Vagina (tissue), 2 donors: ENCODE measurements at places on chromosomes 6 and 20.

DNA sequence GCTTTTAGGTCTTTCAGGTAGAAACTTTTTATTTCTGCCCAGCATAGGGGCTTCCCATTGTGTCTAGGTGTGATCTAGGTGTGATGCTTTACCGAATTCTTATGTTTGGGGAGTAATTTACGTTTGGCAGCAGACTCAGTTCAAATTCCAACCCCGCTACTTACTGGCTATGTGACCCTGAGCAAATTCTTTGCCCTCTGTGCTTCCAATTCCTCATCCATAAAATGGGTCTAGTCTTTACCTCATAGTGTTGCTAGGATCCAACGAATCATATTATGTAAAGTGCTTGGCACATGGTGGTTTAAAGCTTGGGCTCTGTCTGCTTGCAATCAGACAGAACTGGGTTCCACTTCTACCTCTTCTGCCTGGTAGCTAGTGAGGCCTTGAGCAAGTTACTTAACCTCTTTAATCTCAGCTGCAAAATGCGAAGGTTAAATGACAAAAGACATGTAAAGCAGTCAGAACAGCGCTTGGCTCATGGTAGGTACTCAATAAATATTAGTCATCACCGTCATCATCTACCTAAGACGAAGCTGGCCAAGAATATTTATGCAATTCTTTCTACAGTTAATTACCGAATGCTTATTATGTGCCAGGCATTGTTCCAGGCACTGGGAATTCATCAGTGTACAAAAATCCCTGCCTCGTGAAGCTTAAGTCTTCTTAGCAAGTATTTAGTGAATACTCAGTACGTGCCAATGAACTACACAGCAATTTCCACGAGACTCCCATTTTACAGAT lies 1.0 kb downstream of the NSFL1C start:
- peak; percentile 3 for DNase-seq

- no peak for DNase-seq
Observed at GRCh38 chr20:20754714-20755113, 42.3 kb upstream of the RALGAPA2 start.

GRCh38 chr6:144216668-144217218 lies 66.4 kb downstream of the STX11 start:
- DNase-seq = no peak

GRCh38 chr6:10320291-10320690 lies 94.6 kb downstream of the TFAP2A start:
- DNase-seq = no peak

DNA sequence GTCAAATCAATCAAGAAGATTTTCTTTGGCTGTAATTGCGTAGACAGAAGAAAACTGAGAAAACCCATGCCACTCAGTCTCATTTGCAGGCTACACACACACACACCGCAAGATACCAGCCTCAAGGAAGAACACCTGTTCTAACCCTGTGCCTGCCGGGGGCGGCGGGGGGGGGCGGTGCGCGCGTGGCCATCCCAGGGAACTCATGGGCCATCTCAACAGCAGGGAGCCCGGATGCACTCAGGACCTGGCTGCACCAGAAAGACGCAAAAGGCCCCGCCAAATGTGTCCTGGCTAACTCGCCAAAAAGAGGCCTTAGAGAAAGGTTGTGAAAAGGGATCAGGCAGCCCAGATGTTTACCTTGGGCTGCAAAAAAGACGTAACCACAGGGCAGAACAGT lies 2.1 kb downstream of the B3GAT2 start:
- DNase-seq = no peak

DNA sequence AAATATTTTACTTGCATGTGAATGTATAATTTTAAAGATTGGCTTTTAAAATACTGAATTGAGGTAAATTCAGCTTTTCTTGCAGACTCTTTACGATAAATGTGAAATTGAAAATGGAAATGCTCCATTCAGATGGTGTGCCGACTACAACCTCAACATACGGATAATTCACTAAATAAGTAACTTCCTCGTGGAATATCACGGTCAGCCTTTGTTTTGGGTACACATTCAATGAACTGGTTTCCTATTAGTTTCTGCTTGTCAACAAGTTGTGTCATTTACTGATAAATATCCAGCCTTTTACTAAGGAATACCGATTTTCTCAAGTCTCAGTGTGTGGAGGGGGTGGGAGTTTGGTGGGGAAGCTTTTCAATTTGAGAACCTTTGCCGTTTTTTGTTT lies 2.4 kb upstream of the IRF4 start:
- DNase-seq = no peak

GRCh38 chr20:52783769-52784168 lies 188.4 kb upstream of the TSHZ2 start:
- no peak for DNase-seq

- no peak for DNase-seq
Observed at GRCh38 chr6:13920552-13920951, 4.2 kb upstream of the RNF182 start.

DNA sequence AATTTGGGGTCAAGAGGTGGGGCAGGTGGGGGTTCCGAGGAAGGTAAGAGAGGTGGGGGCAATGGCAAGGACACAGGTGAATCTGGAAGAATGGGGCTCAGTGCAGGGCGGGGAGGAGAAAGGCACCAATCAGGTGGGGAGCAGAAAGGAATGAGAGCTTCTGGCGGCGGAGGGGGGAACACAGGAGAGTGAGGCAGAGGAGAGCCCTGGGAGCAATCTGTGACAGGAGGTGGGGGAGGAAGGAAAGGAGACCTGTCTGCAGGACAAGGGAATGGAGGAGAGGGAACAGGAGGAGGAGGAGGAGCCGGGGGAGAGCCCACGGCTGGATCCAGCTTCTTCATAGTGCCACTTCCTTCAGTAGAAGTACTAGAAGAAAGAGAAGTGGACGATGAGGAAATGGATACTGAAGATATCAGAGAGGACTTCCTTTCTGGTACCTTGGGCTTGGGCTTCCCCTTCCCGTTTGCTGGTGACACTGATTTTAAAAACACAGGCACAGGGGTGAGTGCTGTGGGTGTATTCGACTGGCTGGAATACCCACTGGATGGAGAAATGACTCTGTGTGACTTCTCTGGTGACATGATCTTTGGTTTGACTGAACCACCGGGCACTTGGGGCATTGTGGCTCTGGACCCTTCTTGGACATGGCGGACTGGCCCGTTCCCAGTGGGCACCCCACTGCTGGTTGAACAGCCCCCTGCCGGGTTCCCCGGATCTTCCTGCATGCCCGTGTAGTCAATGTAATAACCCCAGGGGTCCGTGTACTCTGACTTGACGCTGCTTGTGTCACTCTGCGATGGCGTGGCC lies 27.4 kb downstream of the HEBP2 start:
- DNase-seq = no peak

- DNase-seq = no peak
Observed at GRCh38 chr6:63805808-63806572, 170.4 kb downstream of the PHF3 start.

GRCh38 chr20:44006578-44006977 lies 91.9 kb downstream of the TOX2 start:
- DNase-seq = no peak

DNA sequence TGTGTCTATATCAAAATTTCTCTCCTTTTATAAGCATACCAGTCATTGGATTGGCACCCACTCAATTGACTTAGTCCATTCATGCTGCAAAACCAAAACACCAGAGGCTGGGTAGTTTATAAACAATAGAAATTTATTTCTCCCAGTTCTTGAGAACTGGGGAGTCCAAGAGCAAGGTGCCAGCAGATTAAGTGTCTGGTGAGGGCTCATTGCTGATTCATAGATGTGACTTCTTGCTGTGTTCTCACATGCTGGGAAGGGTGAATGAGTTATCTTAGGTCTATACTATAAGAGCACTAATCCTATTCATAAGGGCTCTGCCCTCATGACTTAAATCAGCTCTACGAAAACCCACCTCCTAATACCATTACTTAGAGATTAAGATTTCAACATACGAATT lies 501.4 kb downstream of the EPM2A start:
- DNase-seq = no peak

- no peak for DNase-seq
Observed at GRCh38 chr6:96836631-96837080, 621 bp downstream of the GPR63 start.

GRCh38 chr6:108832738-108833137 lies 15.5 kb upstream of the ARMC2 start:
- no peak for DNase-seq

GRCh38 chr6:54921891-54922290 lies 75.3 kb downstream of the FAM83B start:
- no peak for DNase-seq

GRCh38 chr6:79057746-79058145 lies 20.3 kb downstream of the PHIP start:
- no peak for DNase-seq

GRCh38 chr20:63794614-63795013 lies 36.5 kb downstream of the ZBTB46 start:
- DNase-seq = no peak
